ENCODE measurements at places on chromosomes 5 and 9.

DNA sequence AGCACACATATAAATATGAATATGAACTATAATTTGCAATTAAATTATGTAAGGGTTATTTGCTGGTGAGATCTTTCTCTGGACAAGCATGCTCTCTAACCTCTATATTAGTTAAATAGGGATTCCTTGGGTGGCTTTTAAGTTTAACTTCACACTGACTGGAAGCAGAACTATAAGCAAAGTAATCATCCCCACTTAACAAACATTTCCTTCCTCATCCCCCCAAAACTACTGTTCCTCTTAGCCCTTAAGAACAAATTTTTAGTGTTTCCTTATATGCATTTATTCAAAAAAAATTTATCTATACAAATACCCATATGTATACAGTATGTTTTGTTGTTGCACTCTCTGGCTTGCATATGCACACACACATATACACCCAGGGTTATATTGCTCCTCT, 512.1 kb upstream of the MEF2C start:
- DNase-seq = no peak

DNA sequence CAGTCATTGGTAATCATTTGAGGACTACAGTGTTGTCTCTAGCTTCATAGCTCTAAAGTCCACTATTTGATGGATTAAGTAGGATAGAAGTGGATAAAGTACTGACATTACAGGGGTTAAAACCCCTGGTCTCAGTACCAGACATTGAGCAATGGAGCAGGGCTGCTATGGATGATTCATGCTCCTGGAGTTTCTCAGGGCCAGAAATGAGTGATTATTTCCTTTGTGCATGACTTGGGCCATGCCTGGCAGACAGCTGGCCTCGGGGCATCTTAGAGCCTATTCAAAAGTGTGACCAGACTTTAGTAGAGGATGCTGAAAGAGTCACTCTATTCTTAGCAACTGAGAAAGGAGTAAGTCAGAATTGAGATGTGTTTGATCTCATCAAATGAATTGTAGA, 350.7 kb upstream of the TLE4 start:
- DNase-seq = peak; percentile 94

GRCh38 chr5:151071848-151072629, 8.8 kb downstream of the TNIP1 start:
- peak; percentile 50 for DNase-seq

DNA sequence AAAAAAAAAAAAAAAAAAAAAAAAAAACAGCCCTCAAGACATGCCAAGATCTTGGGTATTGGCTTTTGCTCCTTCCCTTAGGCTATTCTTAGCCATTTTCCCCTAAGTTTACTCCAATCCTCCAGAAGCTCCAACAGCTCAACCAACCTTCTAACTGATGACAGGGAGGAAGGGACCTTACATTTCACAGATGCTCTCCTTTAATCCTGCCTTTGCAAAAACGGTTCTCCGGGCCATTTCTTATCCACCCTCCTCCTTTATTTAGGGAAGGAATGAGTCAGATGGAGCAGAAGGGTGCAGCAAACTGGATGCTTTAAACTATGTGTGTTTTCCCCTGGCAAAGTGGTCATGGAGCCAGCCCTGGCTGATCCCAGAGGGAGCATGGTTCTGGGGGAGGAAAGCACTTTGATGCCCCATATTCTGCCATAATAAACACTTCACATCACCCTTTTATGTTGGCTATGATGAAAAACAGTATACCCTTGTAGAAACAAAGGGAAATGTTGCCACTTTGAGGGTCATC, 369.4 kb upstream of the DMAC1 start:
- DNase-seq = no peak

DNA sequence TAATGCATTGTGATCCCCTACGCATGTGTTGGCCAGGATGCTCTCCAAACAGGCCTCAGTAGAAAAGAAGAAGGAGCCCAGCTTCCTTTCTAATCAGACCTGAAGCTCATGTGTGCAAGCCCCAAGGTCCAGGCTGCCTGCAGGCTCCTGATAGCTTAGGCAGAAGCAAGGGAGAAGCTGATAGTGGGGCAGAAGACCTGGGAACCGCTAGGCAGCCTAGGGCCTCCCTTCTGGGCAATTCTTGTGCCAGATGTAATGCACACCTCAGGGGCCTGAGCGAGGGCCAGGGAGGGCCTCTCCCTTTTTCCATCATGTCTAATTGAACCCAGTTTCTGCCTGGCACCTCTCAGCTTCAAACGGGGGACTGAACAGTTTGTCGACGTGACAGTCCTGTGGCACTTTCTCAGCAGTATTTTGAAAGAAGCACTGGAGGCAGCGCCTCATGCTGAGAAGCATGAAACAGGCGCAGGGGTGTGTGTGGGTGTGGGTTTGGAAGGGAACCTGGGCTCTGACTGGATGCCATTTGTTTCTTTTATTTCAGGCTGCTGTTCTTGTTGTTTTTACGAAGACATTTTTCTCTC, 212.8 kb downstream of the PIK3R1 start:
- DNase-seq = no peak

DNA sequence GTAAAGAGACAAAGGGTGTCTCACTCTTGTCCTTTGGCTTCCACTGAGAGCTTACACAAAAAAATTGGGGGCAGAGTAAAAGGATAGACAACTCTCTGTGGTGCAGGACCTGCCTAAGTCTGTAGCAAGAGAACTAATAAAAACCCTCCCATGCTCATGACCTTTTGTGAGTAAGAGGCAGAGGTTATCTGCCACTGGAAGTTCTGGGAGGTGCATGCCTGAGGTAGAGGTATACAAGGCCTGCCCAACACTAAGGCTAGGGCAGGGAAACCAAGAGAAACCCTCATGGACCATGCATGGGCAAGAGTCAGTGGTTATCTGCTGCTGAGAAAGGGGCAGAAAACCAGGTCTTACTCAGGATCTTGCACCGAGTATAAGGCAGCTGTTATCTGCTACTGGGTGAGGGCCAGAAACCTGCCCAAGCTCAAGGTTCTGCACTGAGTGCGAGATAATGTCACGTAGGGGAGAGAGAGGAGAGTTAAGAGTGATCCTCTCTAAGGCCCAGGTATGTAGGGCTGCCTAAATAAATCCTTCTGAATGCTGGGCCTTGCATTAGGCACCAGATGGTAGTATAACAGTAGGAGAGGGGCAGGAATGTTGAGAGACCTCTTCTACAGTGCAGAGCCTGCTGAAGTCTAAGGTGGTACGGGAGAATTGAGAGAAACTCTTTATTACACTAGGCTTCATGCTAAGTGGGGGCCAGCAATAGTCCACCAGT, 143.4 kb downstream of the MACROH2A1 start:
- DNase-seq = no peak

DNA sequence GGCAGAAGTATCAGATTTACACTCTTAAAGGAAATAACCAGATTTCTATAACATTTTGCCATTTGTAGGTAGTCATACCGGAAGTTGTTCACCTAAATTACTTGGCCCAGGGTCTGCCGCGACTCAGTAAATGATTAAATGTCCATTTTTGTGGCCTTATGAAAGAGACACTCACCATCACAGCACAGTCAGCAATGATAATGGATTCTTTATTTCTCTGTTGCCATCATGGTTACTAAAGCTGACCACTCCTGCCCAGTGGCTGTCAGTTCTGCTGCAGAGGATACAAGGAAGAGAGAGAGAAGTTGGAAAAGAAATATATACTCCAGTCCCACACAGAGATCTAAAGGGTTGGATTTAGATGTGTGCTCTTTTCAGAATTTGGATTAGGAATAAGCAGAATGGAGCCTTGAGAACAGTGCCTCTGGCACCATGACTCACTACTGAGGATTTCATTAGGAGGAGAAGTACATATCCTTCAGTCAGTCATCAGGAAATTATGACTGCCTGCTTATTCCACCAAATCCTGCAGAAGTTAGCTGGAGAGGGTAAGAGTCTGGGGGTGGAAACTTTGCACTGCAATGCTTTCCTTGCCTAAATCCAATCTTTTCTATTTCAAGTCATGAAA, 72.8 kb upstream of the EFNA5 start:
- DNase-seq = peak; percentile 36

DNA sequence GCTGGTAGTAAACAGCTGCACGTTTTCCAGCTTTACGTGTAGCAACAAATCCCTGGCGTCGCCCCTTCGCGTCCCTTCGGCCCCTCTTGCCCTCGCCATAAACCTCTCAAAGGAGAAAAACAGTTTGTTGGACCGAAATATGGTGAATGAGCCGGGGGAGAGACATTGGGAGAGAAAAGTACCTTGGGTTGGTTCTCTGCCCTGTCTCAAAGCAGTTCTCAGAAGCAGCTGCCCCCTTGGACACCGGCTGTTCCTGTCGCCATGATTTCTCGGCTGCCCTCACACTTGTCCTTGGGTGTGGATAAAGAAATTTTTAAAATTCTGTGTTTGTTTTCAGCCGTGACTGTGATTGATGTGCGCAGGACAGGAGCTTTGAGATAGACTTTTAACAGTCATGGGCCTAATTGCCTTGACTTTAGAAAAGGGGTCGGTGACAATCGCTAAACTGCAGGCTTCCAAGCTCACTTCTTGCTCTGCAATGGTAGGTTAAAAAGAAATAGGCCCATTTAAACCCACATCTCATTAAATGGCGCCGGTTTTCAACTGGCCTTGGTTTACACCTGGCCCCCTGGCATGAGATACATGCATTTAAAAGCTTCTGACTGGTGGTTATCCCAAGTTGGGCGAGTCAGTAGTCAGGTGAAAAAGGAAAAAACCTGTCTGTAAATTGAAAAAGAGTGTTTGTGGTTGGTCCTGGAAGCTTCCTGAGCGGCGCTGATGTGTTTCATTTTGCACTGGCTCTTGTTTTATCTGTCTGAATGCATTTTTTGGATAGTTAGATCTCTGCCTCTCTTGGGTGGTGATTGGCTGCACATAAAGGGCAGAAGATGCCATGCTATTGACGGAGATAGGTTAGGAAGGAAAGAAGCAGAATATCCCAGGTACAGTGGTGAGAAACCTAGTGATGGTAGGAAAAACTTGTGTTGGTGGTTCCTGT, 983 bp downstream of the RCL1 start:
- DNase-seq = no peak

DNA sequence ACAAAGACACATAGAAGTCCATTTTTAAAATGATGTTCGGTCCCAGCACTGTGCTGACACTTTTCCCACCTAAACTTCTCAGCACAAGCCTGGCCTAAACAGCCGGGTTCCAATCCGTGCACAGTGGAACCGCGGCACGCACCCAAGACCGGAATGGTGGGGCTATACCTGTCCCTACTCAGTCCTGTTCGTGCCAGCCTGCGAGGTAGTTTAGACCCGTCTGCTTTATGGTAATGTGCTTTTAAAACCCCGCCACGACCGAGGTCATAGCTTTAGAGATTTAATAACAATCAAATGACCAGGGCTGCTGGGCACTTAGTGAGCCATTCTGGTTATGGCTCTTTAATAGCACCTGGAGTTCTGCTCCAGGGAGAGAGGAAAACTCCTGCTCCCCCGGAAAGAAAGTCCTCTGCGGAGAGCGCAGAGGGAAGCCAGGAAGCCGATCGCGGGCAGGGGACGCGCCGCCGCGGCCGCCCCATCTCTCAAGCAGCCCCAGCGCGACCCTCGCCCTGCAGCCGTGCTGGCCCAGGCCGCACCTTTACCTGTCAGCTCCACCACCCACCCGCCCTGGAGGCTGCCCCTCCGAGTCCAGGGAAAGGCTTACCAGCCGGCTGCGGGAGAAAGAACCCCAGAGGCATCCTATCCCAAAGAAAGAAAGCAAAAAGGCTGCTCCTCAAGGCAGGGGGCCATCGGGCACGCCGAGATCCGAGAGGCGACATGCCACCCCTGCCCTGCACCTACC, 511 bp downstream of the ARL15 start:
- DNase-seq = no peak

GRCh38 chr9:128117613-128118471, 9.7 kb downstream of the PTGES2 start:
- DNase-seq = peak; percentile 81

DNA sequence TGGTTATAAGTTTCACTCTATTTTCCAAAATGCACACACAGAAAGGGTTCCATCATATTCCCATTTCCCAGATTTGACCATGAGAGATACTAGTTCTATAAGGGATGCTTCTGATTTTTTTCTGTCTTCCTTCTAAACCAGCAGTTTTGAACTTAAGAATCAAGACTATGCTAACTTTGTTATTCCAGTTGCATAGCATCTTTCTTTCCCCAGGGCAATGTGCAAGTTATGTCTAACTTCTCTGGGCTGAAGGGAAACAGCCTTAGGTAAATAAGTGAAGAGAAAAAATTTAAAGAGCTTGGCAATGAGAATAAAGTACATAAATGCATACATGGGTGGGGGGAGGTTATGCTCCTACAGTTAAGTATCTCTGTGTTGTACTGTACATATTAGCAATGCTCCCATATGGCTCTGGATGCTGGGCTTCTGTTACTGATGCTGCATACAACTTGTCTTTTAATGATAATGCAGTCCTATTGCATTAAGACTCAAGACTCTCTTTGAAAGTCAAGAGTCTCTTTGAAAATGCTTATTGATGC, 125.8 kb upstream of the SLC12A2 start:
- no peak for DNase-seq

DNA sequence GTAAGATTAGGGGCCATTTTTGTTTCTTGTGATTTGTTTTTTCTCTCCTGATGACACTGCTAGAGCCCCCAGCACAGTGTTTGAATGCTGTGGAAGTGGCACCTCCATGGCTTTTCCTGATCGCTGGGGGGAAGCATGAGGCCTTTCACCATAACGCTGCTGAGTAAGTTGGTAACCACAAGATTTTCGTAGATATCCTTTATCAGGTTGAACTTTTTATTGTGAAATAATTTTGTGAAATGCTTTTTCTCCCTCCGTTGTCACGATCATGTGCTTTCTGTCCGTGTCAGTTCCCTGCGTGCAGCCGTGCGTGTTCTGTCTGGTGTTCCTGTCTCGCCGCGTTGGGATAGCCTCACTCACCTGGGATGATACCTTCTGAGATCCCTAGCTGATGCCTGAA, 59.4 kb downstream of the EHMT1 start:
- DNase-seq = no peak

DNA sequence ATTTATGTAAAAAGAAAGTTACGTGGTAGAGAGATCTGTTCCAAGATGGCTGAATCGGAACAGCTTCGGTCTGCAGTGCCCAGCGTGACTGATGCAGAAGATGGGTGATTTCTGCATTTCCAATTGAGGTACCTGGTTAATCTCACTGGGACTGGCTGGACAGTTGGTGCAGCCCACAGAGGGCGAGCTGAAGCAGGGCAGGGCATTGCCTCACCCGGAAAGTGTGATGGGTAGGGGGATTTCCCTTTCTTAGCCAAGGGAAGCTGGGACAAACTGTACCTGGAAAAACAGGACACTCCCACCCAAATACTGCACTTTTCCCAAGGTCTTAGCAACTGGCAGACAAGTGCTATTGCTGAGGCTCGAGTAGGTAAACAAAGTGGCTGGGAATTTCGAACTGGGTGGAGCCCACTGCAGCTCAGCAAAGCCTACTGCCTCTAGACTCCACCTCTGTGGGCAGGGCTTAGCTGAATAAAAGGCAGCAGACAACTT, 13.1 kb upstream of the HSD17B4 start:
- DNase-seq = no peak

DNA sequence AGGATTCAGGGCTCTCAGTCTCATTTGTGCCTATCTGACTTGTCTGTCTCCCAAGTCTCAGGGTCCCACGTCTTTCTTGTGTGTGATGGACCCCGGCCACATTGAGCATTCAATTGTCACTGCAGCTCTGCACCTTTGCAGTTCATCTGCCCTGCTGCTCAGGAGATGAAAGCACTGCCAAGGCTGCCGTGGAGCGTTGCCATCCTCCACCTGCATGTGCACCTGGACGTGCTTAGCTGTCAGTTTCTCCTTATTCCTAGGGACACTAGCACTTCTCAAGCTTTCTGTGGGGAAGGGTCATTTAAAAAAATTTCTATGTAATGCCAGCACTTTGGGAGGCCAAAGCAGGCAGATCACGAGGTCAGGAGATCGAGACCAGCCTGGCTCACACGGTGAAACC, 22.8 kb upstream of the GFPT2 start:
- DNase-seq = no peak

GRCh38 chr5:159331093-159331973, 1.0 kb upstream of the IL12B start:
- peak; percentile 25 for DNase-seq

Data from AG10803 (cell line).